ENCODE measurements at places on chromosomes 5 and 9. TPM values are rescaled to one million over a fixed set of nuclear protein-coding genes. Genes with fewer than 3 reads are reported as not detected.

Gene HAVCR1
- total RNA-seq = not detected

DNA sequence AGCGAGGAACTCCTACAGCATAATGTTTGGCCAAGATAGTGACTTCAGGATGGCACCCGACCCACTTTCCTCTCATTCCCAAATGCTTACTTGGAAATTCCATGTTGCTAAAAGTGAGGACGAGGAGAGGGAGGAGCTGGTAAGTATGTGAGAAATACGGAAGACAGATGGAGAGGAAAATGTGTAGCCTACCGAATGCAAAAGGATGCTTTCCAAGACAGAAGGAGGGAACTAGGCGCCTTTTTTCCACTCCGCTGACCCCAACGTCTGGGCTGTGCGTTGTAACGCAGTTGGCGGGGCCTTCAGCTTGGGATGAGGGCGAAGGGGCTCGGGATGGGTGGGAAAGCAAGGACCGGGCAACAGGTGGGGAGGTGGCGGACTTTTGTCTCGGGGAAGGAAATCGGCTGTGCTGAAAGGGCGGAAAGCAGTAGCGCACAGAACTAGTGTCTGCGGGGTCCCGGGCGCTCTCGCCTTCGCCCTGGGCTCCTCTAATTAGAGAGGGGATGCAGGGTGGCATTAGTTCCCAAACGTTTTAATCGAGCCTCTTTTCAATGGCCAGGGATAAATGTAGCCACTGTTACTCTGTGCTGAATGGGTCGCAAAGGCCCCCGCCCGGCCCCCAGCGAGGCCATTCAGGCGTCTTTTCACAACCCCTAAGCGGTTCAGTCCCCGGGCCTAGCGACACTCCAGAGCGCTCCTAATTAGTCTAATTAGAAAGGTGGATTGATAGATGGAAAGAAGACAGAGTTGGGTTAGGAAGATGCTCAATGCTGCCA is 12.6 kb downstream of the FOXD1 start:
- peak; percentile 35 for DNase-seq

DNA sequence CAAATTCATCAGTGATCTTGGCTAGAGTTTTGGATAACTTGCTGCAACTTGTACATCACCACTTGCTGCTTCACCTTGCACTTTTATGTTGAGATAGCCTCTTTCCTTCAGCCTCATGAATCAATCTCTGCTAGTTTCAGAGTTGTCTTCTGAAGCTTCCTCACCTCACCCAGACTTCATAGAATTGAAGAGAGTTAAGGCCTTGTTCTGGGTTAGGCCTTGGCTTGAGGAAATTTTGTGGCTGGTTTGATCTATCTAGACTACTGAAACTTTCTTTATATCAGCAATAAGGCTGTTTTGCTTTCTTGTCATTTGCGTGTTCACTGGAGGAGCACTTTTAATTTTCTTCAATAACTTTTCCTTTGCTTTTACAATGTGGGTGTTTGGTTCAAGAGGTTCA is 12.8 kb downstream of the FER start:
- no peak for DNase-seq

- peak; percentile 78 for DNase-seq
Measured at GRCh38 chr9:6552033-6552432, 93.5 kb downstream of the GLDC start.

DNA sequence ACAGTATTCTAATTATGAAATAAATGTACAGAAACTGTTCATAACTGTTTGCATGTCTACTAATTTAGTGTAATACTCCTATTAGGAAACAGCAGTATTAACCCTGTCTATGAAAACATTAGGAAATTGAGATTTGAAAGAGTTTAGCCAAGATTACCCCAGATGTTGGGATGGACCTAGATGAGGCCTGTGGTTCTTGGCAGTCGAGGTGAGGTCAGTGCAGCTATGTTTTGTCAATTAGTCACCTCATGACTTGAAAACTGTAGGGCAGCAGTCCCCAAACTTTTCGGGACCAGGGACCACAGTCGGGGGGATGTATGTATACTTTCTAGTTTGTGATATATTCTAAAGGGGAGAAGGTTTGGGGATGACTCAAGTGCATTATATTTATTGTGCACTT is 4.7 kb downstream of the LNPEP start:
- DNase-seq = no peak
